ENCODE measurements at places on chromosomes 2 and 18.

- no peak overlapping the region for H3K4me3 ChIP-seq
- H3K4me1 ChIP-seq: no peaks in the 10 kb centered on the region
- H3K27me3 ChIP-seq: no peaks in the 10 kb centered on the region
- no peak for DNase-seq
Measured at GRCh38 chr2:187299122-187299906, 148.7 kb downstream of the CALCRL start.

GRCh38 chr2:88176352-88176984 lies 6.3 kb downstream of the THNSL2 start:
- no peak for DNase-seq
- H3K36me3 ChIP-seq: no peaks in the 10 kb centered on the region
- no peaks in the 10 kb centered on the region for H3K4me1 ChIP-seq

- no peaks in the 10 kb centered on the region for H3K4me1 ChIP-seq
- no peaks in the 10 kb centered on the region for H3K36me3 ChIP-seq
- no peaks in the 10 kb centered on the region for H3K27me3 ChIP-seq
- no peak for DNase-seq
Measured at GRCh38 chr2:238369591-238370040, 49.3 kb downstream of the TRAF3IP1 start.

DNA sequence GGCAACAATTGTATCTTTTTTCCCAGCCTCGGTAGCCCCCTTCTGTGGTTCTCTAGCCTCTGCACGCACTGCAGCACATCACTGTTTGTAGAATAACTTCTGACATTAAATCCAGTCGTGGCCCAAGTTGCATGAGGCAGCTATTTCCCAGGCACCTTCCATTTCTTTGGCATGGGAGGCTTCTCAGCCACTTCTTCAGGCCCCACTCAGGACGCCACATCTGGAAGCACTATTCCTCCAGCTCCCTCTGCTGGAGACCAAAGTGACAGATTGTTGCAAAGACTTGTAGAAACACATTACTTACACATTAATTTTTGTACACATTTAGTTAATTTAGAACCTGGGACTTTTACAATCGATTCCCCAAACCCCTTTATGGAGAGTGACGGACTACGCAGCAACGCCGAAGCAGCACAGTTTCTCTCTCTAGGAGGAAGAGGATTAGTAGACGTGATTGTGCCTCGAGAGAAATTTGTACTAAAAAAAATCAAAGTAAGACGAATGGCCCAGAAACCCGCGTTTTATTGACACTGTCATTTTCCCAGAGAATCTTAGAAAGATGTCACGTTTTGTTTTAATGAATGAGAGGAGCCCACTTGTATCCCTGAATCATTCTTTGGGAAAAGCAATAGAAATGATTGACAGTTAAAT lies 57.8 kb upstream of the RGPD5 start:
- H3K27me3 ChIP-seq: peaks cover 6% of the 10 kb centered on the region
- H3K36me3 ChIP-seq: no peaks in the 10 kb centered on the region
- H3K27ac ChIP-seq: no peak overlapping the region
- no peaks in the 10 kb centered on the region for H3K4me1 ChIP-seq

GRCh38 chr2:165640247-165640929 lies 153.7 kb downstream of the GALNT3 start:
- no peak for DNase-seq
- H3K4me1 ChIP-seq: no peaks in the 10 kb centered on the region
- no peaks in the 10 kb centered on the region for H3K36me3 ChIP-seq
- H3K27ac ChIP-seq: no peak overlapping the region
- H3K27me3 ChIP-seq: no peaks in the 10 kb centered on the region
- H3K4me3 ChIP-seq: no peak overlapping the region

GRCh38 chr2:99861376-99861760 lies 281.0 kb downstream of the AFF3 start:
- no peaks in the 10 kb centered on the region for H3K27me3 ChIP-seq
- no peaks in the 10 kb centered on the region for H3K36me3 ChIP-seq
- peaks cover 40% of the 10 kb centered on the region for H3K4me1 ChIP-seq
- peak overlapping the region; percentile 28 for H3K27ac ChIP-seq

DNA sequence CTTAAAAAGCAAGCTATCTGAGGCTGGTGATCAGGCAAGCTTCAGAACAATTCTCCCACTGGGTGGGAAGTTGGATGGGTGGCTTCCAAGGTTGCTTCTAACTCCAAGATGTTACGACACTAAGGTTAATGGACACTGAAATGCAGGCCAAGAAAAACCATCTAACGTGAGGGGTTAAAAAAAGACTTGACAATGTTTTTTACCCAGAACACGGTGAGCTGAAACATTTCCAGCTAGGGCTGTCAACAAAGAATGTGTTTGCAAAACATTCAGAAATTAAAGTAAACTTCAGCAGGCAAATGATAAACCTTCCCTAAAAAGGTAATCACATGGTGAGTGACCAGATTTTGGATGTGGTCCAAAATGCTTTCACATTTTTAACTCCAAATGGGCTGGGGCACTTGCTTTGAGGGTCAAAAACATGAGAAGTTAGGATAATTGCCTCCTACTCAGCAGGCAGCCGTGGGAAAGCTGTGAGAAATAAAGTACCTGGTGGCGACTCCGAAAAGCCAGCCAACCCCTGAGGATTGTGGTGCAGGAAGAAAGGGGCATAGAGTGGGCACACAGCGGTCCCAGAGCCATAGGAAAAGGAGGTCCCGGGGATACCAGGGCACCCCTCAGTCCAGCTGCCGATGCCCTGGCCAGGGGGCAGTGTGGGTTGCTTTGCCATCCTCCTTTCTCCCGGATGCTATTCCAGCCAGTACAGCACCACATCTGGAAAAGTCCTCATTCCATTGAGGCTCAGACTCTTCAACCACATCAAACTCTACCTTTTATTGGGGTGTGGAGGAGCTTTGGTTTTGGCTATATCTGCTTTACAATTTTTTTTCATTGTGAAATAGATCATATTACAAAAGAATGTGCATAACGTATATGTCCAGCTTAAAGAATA lies 90.0 kb upstream of the ATL2 start:
- H3K4me3 ChIP-seq: no peak overlapping the region
- H3K27ac ChIP-seq: peak overlapping the region; percentile 53
- H3K27me3 ChIP-seq: peaks cover 46% of the 10 kb centered on the region
- H3K4me1 ChIP-seq: peaks cover 7% of the 10 kb centered on the region
- H3K36me3 ChIP-seq: no peaks in the 10 kb centered on the region
- peak; percentile 7 for DNase-seq

- no peak overlapping the region for H3K27ac ChIP-seq
- DNase-seq: no peak
- H3K4me1 ChIP-seq: no peaks in the 10 kb centered on the region
- H3K27me3 ChIP-seq: no peaks in the 10 kb centered on the region
Measured at GRCh38 chr2:192122141-192122540, 72.6 kb downstream of the TMEFF2 start.

DNA sequence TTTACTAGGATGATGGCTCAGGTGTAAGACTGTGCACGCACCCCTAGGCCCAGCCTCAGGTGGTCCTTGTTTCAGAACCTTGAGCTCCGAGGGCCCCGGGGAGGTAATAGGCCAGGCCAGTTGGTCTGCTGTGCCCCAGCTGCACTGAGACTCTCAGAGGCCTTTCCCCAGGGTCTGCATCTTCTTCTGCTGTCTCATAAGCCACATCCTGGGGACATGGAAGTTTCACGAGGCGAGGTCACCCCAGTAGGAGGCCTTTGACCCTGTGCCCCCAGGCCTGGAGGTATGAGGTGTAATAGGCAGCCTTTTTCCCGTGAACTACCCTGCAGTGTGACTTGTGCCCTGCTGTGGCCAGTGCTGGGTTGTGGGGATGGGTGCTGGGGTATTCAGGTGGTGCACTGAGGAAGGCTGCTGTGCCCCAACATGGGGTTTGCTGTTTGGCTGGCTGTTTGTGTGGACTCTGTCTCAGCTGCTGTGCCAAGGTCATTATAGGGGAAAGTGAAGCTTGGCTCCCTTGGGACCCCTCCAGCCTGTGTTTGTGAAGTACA lies 6.9 kb downstream of the OXER1 start:
- H3K4me1 ChIP-seq: no peaks in the 10 kb centered on the region
- H3K36me3 ChIP-seq: peaks cover 3% of the 10 kb centered on the region
- no peaks in the 10 kb centered on the region for H3K27me3 ChIP-seq
- H3K27ac ChIP-seq: no peak overlapping the region
- no peak overlapping the region for H3K4me3 ChIP-seq
- no peak for DNase-seq

GRCh38 chr2:28360718-28361293 lies 31.9 kb upstream of the FOSL2 start:
- H3K27me3 ChIP-seq: no peaks in the 10 kb centered on the region
- H3K4me3 ChIP-seq: no peak overlapping the region
- no peaks in the 10 kb centered on the region for H3K36me3 ChIP-seq
- DNase-seq: peak; percentile 87
- no peak overlapping the region for H3K27ac ChIP-seq

GRCh38 chr2:105934467-105934866 lies 189.8 kb downstream of the NCK2 start:
- H3K4me3 ChIP-seq: no peak overlapping the region
- no peaks in the 10 kb centered on the region for H3K36me3 ChIP-seq
- H3K27ac ChIP-seq: no peak overlapping the region
- no peak for DNase-seq
- H3K27me3 ChIP-seq: peaks cover 16% of the 10 kb centered on the region

DNA sequence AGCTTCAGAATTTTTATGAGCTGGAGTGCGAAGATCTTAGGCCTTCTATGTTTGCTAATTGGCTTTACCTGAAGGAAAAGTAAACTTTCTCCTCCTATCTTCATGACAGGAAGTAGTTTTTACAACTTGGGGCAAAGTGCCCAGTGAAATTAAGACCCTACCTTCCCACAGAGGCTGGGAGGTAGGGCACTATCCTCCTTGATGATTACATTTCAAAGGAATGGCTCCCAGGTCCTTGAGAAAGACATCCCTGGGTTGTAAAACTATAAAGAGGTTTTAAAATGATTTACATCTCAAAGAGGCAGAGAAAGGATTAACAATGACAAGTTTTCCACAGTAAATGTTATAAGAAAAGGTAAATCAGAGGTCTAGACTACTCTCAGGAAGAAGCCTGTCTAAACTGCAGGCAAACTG lies 155.8 kb downstream of the CDH7 start:
- no peaks in the 10 kb centered on the region for H3K27me3 ChIP-seq
- H3K36me3 ChIP-seq: no peaks in the 10 kb centered on the region
- DNase-seq: no peak
- no peak overlapping the region for H3K27ac ChIP-seq
- no peaks in the 10 kb centered on the region for H3K4me1 ChIP-seq

DNA sequence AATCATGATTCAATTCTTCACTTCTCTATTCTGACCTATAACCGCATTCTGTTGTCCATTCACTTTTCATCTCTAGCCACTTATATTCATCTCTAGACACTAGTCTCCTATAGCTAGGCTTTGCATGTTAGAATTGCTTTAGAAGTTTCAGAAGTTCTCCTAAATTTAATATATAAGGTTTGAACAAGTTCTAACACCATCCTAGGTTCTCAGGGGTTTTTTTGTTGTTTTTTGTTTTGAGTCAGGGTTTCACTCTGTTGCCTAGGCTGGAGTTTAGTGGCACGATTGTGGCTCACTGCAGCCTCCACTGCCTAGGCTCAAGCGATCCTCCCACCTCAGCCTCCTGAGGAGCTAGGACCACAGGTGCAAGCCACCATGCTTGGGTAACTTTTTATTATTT lies 19.9 kb downstream of the WDSUB1 start:
- no peak for DNase-seq
- no peaks in the 10 kb centered on the region for H3K27me3 ChIP-seq
- H3K4me1 ChIP-seq: peaks cover 8% of the 10 kb centered on the region

DNA sequence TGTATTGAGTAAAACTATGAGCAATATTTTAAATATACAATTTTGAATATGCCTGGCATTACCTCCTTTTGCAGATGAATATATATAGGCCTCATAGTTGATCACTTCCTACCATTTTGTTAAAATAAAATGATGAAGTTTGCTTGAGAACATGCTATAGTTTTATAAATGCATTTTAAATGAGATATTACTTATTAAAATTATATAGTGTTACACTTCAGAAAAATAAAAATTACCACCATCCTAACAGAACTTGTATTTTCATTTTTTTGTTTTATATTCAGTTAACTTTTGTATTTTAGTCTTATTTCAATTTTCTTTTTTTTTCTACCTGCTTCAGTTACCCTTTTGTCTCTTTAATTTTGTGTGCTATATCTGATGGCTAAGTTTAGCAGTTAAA lies 426.9 kb downstream of the PARD3B start:
- no peak overlapping the region for H3K4me3 ChIP-seq
- no peak overlapping the region for H3K27ac ChIP-seq
- no peaks in the 10 kb centered on the region for H3K27me3 ChIP-seq
- no peak for DNase-seq
- peaks cover 7% of the 10 kb centered on the region for H3K4me1 ChIP-seq

GRCh38 chr2:23904692-23905091 lies 22.2 kb downstream of the ATAD2B start:
- H3K36me3 ChIP-seq: no peaks in the 10 kb centered on the region
- DNase-seq: peak; percentile 76
- H3K4me1 ChIP-seq: peaks cover 6% of the 10 kb centered on the region
- H3K27ac ChIP-seq: no peak overlapping the region
- H3K4me3 ChIP-seq: no peak overlapping the region
- H3K27me3 ChIP-seq: no peaks in the 10 kb centered on the region

DNA sequence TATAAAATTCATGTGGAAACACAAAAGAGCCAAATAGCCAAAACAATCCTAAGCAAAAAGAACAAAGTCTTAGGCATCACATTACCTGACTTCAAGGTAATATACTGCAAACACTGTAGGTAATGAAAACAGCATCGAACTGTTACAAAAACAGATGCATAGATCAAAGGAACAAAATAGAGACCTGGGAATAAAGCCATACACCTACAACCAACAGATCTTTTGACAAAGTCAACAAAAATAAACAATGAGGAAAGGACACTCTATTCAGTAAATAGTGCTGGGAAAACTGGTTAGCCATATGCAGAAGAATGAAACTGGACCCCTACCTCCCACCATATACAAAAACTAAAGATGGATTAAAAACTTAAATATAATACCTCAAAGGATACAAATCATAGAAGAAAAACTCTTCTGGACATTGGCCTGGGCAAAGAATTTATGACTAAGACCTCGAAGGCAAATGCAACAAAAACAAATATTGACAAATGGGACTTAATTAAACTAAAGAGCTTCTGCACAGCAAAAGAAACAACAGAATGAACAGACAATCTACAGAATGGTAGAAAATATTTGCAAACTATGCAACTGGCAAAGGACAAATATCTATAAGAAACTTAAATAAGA lies 218.0 kb downstream of the PHLPP1 start:
- H3K4me1 ChIP-seq: 0 out of 2 replicates have a peak, but pooled peaks cover 4% of the 10 kb centered on the region
- no peak overlapping the region for H3K4me3 ChIP-seq
- no peaks in the 10 kb centered on the region for H3K36me3 ChIP-seq

- H3K4me3 ChIP-seq: no peak overlapping the region
- H3K4me1 ChIP-seq: peaks cover 16% of the 10 kb centered on the region
- DNase-seq: no peak
- no peak overlapping the region for H3K27ac ChIP-seq
- H3K27me3 ChIP-seq: no peaks in the 10 kb centered on the region
- peaks cover 11% of the 10 kb centered on the region for H3K36me3 ChIP-seq
Measured at GRCh38 chr2:120831891-120832290, 96.2 kb downstream of the GLI2 start.
